ENCODE measurements at places on chromosomes 1 and 21.

DNA sequence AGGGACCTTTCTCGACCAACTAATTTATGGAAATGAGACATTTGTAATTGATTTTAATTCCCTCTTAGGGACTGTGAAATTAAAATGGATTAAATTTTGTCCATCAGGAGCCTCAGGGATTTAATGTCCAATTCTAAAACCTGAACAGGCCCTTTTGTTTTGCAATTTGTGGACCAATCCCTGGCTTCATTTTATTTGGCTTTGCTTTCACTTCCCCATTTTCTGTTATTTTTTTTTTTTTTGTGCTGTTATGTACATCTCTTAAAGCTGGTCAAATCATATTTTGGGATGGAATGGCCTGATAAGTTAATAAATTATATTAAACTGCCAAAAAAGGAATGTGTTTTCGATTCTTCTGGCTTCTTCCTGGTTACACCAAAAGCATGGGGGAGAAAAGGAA is 28.9 kb downstream of the ZSCAN20 start:
- DNase-seq: no peak

- DNase-seq: no peak
Observed at GRCh38 chr1:109299558-109300343, 7.1 kb downstream of the MYBPHL start.

DNA sequence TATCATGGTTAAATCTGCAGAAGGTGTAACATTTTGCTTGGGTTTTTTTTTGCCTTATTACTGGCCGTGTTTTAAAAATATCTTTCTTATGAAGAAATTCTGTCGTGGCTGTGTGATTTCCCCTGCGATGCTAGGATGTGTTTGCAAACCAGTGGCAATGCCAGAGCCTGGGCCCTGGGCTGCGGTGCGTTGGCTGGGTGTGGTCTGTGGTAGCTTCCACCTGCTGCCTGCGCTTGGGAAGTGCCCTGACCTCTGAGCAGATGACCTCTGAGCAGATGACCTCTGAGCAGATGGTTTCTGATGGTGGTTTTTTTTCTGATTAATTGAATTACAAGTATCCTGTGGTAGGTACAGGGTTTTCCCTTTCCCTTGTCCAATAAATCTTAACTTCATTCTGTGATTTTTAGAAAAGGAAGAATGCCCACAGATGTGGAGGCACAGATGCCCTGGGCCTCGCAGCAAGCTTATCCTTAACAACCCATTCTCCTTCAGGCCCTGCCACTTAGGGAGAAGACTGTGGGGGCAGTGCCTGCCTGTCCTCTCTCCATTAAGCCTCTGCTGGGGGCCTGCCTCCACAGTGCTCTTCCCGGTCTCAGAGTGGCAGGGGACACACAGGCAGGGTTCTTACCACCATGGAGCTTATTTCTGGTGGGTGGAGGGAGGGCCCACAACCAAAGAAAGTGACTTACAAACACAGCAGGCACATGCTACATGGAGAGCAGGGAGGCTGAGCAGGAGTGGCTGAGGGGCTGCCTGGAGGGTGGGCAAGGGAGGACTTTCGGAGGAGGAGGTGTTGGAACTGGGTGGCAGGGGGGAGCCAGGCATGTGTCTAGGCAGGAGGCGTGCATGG is 81.7 kb downstream of the PCBP3 start:
- no peak for DNase-seq

- no peak for DNase-seq
Observed at GRCh38 chr1:97010566-97011264, 289.1 kb downstream of the PTBP2 start.

GRCh38 chr1:173420330-173420806 is 56.8 kb upstream of the PRDX6 start:
- DNase-seq: peak; percentile 76

DNA sequence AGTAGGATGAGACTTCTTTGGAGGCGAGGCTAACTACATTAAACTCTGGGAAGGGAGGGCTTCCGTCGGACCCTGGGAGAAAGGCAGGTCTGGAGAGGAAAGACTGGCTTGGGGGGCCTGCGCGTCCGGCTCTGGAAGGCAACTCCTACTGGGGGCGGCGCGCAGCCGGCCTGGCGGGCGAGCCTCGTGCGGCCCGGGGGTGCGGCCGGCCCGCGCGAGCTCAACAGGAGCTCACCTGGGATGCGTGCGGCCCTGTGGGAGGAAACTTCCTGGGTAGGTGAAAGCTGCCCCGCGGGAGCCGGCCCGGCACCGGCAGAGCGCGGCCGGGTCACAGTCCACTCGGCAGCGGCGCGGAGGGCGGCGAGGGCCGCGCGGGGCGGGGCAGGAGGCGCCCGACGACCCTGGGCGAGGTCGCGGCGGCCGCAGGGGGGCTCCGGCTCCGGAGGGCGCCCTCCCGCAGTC is 449 bp downstream of the EPS15 start:
- DNase-seq: peak; percentile 48

GRCh38 chr1:30151826-30152225 is 571.6 kb downstream of the MATN1 start:
- DNase-seq: no peak

- no peak for DNase-seq
Observed at GRCh38 chr1:63512584-63512983, 10.4 kb downstream of the ITGB3BP start.

GRCh38 chr1:56758794-56759193 is 60.4 kb downstream of the FYB2 start:
- no peak for DNase-seq

GRCh38 chr1:30232288-30232899 is 491.0 kb downstream of the MATN1 start:
- DNase-seq: peak; percentile 57

GRCh38 chr1:231211005-231211857 is 29.8 kb upstream of the GNPAT start:
- DNase-seq: peak; percentile 93

- no peak for DNase-seq
Observed at GRCh38 chr1:63892632-63893395, 119.0 kb downstream of the ROR1 start.

DNA sequence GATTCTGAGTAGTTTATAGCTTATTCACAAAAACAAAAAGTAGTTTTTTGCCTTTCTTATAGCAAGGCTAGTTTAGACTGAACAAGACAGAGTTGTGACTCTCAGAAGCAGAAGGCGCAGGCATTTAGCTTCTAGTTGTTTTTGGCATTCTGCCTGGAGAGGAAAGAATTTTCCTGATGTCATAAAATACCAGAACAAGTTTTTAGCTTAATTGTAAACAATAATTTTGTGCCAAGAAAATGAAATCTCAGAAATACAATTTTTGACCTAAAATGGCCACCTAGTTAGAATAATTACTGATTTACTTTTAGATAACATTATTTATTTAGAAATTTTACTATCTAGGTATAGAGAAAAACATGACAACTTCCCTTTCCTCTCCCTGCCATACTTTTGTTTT is 1.0 kb downstream of the DNAJB4 start:
- DNase-seq: peak; percentile 31

GRCh38 chr1:221672239-221672645 is 69.6 kb downstream of the DUSP10 start:
- no peak for DNase-seq

GRCh38 chr1:230502306-230502705 is 76.2 kb upstream of the PGBD5 start:
- DNase-seq: no peak

GRCh38 chr1:59367301-59368007 is 70.6 kb downstream of the FGGY start:
- DNase-seq: no peak

DNA sequence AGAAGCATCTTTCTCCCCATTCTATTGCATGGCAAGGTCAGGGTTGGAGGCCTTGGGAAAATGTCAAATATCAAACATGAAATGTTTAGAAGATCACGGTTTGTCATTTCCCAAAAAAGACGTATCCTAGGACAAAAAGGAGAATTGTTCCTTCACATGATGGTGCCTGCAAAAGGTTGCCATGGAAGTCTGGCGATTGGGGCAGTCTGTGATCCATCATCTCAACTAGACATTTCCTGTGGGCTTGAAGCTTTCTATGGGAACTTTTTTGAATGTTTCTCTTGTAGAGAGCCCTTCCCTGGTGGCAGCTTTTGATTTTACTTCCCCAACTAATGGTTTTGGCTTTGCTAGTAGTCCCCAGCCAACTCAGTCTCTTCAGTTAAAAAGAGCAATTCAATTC is 106.3 kb downstream of the TGFB2 start:
- no peak for DNase-seq

Data from HAP-1 (cell line).